ENCODE measurements at places on chromosomes 16 and 17. TPM values are rescaled to one million over a fixed set of nuclear protein-coding genes. Genes with fewer than 3 reads are reported as not detected.

- no peak for DNase-seq
- H3K4me1 ChIP-seq = peaks cover 2% of the 10 kb centered on the region
- no peak overlapping the region for H3K27ac ChIP-seq
- no peaks in the 10 kb centered on the region for H3K36me3 ChIP-seq
- H3K4me3 ChIP-seq = no peak overlapping the region
Observed at GRCh38 chr16:23514381-23515152, 4.3 kb upstream of the GGA2 start.

DNA sequence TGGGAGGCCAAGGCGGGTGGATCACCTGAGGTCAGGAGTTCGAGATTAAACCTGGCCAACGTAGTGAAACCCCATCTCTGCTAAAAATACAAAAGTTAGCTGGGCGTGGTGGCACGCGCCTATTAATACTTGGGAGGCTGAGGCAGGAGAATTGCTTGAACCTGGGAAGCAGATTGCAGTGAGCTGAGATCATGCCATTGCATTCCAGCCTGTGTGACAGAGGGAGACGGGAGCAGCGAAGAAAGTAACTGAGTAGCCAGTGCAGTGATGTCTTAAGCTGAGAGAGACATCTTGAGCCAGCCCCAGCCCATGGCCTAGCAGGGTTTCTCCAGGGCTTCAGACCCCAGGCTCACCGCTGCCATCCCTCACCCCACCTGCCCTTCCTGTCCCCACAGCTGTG, 9.8 kb upstream of the SMIM5 start:
- H3K36me3 ChIP-seq = peaks cover 34% of the 10 kb centered on the region
- H3K27me3 ChIP-seq = no peaks in the 10 kb centered on the region
- H3K4me3 ChIP-seq = no peak overlapping the region
- H3K27ac ChIP-seq = no peak overlapping the region

DNA sequence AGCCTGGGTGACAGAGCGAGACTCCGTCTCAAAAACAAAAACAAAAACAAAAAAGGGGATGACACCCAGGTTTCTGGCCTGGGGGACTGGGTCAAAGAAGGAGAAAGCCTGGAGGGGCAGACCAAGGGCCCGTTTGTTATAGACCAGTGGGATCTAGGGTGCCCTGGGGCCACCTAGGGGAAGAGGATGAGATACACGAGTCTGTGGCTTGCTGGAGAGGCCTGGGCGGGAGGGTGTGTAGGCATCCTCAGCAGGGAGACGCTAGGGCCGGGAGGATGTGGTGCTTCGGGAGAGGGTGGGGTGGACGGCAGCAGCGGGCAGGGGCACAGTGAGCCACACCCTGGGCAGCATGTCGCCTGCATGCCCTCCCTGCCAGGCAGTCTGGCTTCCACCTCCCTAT, 17.1 kb upstream of the CRK start:
- peaks cover 10% of the 10 kb centered on the region for H3K36me3 ChIP-seq
- no peak for DNase-seq
- H3K27me3 ChIP-seq = no peaks in the 10 kb centered on the region
- H3K4me3 ChIP-seq = no peak overlapping the region

DNA sequence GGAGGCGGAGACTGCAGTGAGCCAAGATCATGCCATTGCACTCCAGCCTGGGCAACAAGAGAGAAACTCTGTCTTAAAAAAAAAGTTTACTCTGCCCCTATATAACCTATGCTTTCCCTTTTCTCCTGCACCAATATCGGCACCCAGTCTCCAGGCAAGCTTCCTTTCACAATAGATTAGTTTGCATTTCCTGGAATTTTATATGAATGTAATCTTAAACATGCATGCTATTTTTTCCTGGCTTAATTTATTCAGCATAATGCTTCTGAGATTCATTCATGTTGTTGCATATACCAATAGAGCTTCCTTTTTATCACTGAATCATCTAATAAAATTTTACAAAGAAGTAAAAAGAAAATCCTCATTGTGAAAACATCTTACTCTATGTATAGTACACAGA, 59.4 kb downstream of the USP32 start:
- H3K36me3 ChIP-seq = no peaks in the 10 kb centered on the region
- H3K4me1 ChIP-seq = no peaks in the 10 kb centered on the region
- no peak for DNase-seq
- H3K4me3 ChIP-seq = no peak overlapping the region

DNA sequence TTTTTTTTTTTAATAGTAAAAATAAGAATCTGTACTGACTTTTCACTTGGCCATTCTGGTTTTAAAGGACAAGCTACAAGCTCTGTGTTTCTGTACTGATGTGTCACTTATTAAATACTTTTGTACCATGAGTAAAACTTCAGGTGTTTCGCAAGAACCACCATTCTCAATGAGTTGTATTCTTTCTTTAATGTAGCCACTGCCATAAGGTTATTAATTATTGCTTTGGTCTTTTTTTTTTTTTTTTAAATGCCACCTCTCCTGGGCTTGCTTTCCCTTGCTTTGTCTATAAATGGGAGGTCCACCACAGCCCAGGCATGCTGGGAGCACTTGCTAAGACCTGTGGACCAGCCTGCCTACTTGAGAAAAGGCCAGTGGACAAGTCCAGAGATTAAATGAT, 8.4 kb downstream of the ARL2BP start:
- H3K36me3 ChIP-seq = peaks cover 5% of the 10 kb centered on the region
- no peak overlapping the region for H3K27ac ChIP-seq
- no peaks in the 10 kb centered on the region for H3K27me3 ChIP-seq
- DNase-seq = no peak
- peaks cover 8% of the 10 kb centered on the region for H3K4me1 ChIP-seq

DNA sequence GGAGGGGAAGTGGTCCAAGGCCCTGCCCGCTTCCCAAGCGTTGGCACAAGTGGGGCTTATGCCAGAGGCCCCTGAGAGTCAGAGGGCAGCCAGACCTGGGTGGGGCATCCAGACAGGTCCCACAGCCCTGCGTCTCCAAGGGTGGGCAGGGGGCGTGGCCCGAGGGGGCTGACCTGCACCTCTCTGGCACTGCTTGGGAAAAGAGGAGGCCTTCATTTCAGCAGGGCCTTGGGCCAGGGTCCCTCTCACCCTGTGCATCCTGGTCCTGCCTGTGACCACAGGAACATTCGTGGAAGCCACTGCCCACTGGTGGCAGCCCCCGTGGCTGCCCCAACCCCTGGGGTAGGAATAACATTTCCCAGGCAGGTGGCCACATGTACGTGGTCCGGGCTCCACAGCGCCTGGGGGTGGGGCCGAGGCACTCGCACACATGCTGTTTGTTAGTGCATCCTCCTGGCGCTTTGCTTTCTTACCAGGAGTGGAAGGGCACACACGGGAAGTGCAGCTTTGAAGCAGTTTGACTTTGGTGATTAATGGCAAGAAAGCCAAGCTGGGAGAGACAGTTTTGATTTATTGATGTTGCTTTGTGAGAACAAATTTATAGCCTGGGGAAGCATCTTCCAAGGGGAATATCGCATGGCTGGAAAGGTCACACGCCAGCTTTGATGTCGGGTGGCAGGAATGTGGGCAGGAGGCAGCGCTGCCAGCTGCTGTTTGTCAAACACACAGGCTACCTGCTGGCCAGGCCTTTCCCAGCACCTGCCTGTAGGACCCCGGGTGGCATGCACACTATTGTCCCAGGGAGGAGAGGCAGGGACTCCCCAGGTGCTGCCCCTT, 4.3 kb downstream of the CENPX start:
- H3K27me3 ChIP-seq = no peaks in the 10 kb centered on the region
- no peaks in the 10 kb centered on the region for H3K4me1 ChIP-seq
- H3K4me3 ChIP-seq = no peak overlapping the region

Gene RTN4RL1
- 10.7 TPM for total RNA-seq

Gene KRT14
- not detected for total RNA-seq

Gene KDM6B
- total RNA-seq = 32.3 TPM

Gene P2RX1
- total RNA-seq = 11.2 TPM

Gene SLC16A11
- 2.1 TPM for total RNA-seq

Data from kidney (tissue), 22 donors.